ENCODE measurements at places on chromosomes 4 and X. TPM values are rescaled to one million over a fixed set of nuclear protein-coding genes. Genes with fewer than 3 reads are reported as not detected.

Gene ANKRD17
- 63.4 TPM for total RNA-seq

Gene AFF1
- total RNA-seq = 122 TPM

Gene PDCL2
- total RNA-seq = not detected

Gene VCX3A
- total RNA-seq = not detected

Gene HSFX1
- total RNA-seq = 0.32 TPM

Gene RTL3
- total RNA-seq = not detected

Gene TDO2
- total RNA-seq = not detected

Gene GEMIN8
- 16.5 TPM for total RNA-seq

Gene HTRA3
- total RNA-seq = not detected

Gene SRPK3
- total RNA-seq = not detected

Gene NPFFR2
- not detected for total RNA-seq

Gene CWH43
- not detected for total RNA-seq

Gene PPP3CA
- total RNA-seq = 31.1 TPM

Gene MTTP
- not detected for total RNA-seq

Gene HDX
- 1.5 TPM for total RNA-seq

Gene CXCL10
- total RNA-seq = not detected

Gene JADE1
- 50.8 TPM for total RNA-seq

Gene SLC2A9
- 5.7 TPM for total RNA-seq

Gene SPANXD
- total RNA-seq = not detected

Gene MAGEA12
- not detected for total RNA-seq

Gene CFP
- 13.9 TPM for total RNA-seq

Gene STPG2
- 0.39 TPM for total RNA-seq

Gene ALPK1
- 6.2 TPM for total RNA-seq

Gene PTPN13
- 4.6 TPM for total RNA-seq

Gene SPANXA2
- total RNA-seq = not detected

Gene F8A2
- total RNA-seq = not detected

Gene ADH5
- total RNA-seq = 56.7 TPM

Gene TRMT44
- total RNA-seq = 26.2 TPM
